Stimulated activated CD4-positive, alpha-beta T cell treated with anti-CD3 and anti-CD28 coated beads, Interleukin-4, amount 100 ng/mL, for 24 hours (primary cell): ENCODE measurements at places on chromosomes 6 and 20.

- no peak for DNase-seq
Observed at GRCh38 chr20:45153147-45153546, 21.6 kb upstream of the PI3 start.

DNA sequence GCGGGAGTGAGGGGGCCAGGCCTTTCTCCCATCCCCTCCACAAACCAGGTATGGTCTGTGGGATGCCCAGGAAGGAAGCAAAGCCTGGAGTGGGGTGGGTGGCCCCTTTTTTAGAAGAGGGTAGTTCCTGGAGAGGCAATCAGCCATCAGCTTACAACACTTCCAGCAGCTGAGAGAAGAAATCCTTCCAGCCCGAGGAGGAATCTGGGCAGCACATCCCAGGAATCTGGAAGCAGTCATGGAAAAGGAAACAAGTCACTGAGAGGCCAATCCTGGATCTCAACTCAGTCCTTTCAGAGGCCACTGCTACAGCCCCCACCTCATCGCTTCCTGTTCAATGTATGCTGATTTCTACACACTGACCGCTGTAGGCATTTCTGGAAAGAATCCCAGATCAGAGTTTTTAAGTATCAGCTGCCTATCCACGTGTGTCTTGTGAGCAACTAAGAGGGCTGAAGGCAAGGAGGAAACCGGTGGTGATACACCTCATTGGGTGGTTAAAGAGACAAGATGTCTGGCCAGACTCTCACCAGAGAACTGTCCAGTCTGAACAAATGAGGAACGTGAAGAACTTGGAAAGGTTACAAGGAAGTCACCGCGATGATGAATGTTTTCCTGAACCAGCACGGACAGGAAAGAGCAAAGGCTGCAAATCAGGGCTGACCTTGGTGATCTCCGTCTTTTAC lies 92.9 kb upstream of the SHLD1 start:
- DNase-seq, result no peak

DNA sequence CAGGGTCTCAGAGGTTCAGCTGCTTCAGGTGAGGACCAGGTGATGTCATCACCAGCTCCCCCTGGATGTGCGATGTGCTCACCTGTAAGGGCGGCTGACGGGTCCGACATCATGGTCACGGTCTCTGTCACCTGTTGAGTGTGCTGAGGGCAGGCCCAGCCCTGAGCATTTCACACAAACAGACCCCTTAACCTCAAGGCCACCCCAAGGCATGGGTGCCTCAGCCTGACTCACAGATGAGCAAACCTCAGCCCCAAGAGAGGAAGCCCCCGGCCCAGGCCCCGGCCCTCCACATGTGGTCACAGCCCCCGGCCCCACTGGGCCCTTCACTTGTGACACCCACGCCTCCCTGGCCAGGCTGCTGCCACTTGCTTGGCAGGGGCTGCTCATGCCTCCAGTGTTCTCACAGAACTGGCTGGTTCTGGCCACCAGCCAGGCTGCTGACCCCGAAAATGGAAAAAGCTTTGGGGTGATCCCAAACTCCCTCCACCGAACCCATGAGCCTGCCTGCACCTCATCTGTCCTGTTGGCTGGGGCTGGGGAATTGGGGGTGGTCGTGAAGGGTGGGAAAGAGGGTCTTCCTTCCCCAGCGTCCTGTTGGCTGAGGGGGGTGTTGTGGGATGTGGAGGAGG lies 33.3 kb downstream of the PRR18 start:
- DNase-seq, result no peak

DNA sequence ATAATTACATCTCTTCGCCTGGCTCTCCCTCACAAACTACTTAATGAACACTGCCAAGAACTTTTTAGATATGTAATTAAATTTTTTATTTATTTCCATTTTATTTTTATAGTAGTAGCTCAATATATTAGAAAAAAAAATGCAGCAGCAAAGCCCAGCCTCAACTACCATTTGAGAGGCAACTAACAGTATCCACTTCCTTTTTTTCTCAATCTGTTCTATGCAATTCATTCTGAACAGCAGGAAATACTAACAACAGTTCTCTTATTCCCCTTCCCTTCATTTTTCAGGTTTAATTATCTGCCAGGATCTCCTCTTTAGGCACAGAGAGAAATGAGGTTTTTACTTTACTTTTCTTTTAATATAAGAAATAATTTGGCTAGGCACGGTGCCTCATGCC lies 112.7 kb downstream of the ZNF217 start:
- DNase-seq, result no peak

- DNase-seq, result no peak
Observed at GRCh38 chr6:163390770-163391169, 23.7 kb upstream of the QKI start.

GRCh38 chr6:144482142-144482541 lies 197.0 kb downstream of the UTRN start:
- DNase-seq, result peak; percentile 80

DNA sequence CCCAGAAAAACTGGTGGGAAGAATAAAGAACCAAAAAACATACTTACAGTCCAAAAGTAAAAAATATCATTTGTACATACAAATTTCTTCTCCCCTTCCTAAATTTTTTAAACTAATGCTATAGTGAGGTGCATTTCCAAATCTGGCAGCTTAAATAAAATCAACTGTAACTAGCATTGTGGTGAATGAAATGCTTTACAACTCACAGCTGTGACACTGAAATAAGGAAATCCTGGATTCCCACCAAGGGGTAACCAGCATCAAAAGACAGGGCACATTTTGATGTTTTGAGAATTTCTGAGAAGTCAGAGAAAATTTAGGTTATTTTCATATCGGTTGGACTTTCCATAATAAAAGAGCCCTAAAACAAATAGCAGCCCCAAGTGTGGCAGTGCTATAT lies 27.3 kb downstream of the BACH2 start:
- DNase-seq, result no peak

DNA sequence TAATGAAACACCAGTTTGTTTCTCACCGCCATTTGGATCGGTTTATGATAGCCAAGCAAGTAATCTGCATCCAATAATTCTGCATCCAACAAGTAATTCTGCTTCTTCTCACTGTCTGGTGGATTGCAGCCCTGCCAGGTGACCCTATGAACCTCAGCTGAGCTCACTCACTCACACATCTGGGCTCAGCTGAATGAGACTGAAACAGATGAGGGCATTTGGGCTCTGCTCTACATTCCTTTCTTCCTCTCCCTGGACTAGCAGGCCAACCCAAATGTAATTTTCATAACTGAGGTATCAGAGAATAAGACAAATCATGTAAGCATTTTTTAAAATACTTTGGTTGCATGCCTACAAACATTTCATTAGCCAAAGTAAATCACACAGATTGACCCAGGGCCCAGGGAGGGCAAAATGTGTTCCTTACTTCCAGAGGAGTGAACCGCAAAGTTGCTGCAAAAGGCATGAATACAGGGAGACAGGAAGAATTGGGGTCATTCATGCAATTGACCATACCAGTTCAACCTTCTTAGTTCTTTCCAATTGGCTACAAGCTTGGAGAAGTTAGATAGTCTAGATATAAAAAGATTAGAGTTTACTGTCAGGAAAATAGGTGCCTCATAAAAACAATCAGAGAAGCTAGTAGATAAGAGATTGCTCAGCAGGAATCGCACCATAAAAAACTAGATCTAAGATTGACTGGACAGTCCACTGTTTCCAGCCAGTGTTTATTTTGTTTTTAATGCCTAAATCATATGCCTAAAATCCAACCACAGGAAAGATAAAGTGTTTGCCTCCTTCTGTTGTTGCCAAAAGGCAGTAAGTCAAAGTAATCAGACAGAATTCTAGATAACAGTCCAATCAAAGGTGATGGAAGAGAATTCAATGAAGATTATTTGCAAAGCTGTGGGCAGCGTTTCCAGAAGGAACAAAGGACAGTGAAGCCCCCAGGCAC lies 43.7 kb downstream of the CBLN4 start:
- no peak for DNase-seq

- no peak for DNase-seq
Observed at GRCh38 chr6:47650553-47651432, 47.6 kb upstream of the ADGRF4 start.

DNA sequence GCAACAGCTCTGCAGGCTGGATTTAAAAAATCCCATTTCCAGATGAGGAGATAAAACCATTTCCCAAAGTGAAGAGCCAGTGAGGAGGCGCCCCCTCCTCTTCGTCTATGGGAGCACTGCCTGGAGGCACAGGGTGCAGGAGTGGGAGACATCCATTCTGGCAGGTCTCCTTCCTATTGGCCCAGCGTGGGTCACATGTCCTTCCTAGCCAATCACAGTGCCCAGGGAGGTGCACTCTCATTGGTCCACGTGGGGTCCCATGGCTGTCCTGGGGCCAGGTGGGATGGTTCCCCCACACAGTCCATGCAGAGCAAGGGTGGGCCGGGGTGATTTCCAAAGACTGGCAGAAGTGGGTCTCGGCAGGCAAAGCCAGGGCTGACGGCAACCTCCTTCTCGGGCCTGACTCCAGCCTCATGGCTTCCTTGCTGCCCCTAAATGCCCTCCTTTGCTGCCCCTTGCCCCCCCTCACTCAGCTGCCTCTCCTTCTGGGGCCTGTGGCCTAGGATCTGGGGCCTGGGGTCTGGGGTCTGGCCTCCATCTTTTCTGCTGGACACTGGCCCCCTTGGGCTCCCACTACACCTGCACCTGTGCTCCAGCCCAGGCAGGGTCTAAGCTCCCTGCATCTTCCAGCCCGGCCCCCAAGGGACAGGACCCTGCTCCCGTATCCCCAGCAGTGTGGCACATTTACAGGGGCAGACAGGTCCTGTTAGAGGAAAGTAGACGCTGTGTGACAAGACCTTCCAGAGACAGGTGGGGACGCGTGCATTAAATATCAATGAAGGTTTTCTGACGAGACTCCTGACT lies 231.7 kb downstream of the TAF4 start:
- no peak for DNase-seq

DNA sequence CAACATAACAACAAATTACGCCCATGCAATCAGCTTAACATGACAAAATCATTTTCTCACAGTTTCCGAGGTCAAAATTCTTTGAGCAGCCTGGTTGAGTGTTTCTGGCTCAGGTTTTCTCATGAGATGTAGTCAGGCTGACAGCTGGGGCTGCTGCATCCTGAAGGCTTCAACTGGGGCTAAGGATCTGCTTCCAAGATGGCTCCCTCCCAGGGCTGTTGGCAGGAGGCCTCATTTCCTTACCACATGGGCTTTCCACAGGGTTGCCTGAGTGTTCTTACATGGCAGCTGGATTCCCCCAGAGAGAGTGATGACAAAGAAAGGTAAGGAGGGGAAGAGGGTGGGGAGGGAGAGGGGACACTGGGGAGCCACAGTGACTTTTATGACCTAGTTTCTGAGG lies 63.1 kb upstream of the NNAT start:
- no peak for DNase-seq

DNA sequence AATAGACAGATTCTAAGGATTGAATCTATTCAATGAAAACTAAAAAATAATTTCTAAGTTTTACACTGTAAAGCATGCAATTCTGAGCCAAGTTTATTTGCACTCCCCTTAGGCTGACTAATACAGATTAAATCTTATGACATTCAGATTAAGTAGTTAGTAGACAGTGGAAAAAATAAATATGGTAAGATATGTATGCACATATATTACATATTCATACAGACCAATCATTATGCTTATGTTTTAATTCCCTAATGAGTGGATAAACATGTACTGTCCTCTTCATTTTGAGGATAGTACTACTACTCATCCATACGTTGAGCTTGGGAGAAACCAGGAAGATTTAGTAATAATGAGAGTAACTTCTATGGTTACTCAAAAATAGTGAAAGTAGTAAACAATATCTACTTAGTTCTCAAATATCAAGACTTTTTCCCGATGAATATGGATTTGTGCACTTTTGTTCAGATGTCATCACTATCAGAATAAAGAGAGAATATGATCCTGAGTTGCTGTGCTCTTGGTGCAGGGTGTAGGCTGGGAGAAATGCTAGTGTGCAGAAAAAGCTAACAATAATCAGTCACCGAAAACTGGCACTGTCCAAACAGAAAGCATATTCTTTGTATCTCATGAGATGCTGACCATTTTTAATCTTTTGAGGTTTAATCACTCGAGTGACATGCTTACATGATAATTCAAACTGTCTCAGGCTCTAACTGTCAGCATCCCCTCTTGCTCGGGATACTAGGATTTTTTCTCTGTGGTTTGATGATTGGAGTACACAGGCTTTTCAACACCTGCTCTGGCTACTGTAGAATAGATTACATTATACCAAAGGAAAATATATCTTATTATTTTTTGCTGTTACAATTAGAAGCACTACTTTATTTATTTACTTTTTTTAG lies 111.6 kb downstream of the EPHA7 start:
- no peak for DNase-seq
